ENCODE measurements at places on chromosomes 13 and 19.

- no peak for DNase-seq
Measured at GRCh38 chr13:83773961-83774360, 108.3 kb downstream of the SLITRK1 start.

DNA sequence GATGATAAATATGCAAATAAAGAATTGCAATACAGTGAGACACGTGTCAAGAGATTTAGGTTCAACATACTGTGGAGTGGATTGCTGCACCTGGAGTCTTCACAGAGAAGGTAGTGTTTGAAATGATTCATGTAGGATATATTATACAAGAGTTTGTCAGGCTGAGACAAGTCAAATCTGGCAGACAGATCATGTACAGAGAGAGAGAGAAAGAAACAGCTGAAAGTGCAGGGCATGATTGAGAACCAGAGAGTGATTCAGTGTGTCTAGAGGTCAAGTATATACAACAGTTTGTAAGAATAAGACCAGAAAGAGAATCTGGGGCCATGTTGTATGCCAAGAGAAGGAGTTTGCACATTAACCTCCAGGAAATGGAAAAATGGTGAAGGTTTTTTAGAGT, 2.1 kb upstream of the VWA8 start:
- no peak for DNase-seq

- no peak for DNase-seq
Measured at GRCh38 chr19:33175156-33175782, 18.9 kb upstream of the LRP3 start.

DNA sequence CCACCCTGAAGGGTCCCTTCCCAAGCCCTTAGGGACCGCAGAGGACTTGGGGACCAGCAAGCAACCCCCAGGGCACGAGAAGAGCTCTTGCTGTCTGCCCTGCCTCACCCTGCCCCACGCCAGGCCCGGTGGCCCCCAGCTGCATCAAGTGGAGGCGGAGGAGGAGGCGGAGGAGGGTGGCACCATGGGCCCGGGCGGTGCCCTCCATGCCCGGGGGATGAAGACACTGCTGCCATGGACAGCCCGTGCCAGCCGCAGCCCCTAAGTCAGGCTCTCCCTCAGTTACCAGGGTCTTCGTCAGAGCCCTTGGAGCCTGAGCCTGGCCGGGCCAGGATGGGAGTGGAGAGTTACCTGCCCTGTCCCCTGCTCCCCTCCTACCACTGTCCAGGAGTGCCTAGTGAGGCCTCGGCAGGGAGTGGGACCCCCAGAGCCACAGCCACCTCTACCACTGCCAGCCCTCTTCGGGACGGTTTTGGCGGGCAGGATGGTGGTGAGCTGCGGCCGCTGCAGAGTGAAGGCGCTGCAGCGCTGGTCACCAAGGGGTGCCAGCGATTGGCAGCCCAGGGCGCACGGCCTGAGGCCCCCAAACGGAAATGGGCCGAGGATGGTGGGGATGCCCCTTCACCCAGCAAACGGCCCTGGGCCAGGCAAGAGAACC, 1.5 kb downstream of the EGLN2 start:
- no peak for DNase-seq

DNA sequence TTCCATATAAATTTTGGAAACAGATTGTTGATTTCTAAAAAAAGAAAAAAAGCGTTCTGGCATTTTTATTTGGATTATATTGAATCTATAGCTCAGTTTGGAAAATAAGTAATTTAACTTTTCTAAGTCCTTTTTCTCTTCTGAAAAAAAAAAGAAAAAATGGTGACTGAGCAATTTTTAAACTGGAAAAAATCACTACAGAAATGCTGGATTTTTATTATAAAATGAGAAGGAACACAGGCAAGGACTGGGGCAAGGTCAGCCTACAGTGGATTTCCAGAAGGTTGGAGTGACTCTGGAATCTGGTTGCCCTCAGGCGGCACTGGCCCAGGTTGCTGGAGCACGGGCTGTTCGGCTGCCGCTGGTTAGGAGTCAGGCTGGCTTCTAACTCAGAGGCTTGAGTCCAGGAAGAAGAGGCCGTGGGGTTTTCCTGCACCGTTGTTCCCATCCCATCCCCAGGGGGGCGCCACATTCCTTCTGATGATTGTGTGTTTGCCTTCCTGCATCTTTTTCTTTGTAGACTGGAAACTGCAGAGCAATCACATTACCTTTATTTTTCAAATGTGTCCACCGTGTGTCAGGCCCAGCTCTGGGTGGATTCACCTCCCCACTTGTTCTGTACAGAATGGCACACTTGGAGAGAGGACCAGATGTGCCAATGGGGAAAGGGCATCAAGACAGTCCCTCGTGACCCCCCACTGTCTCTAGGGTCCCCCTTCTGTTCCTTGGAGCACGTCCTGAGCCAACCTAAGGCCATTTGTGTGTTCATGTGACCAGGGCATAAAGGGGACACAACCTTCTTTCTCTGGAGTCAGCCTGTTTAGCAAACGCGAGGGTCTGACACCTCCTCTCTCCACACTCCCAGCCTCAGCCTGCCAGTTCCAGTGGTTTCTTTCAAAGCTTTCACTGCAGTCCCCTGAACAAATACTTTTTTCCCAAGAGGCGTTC, 44.5 kb upstream of the GTF3A start:
- peak; percentile 64 for DNase-seq

DNA sequence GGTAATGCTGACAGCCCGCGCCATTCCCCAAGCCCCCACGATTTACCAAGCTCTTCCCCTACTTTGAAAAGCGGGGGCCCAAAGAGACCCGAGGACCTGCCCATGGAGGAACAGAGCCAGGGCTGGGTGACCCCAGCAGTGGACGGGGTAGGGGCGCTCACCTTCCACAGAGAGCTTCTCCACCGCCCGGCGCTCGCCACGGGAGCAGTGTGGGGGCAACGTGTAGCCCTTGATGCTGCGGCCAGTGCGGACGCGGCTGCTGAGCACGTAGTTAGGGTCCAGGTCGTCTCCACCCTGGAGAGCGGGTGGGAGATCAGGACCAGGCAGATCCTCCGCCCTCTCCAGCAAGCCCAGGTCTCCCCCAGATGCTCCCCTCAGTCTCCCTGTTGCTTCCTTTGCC, 7.4 kb downstream of the CKM start:
- DNase-seq, result no peak

DNA sequence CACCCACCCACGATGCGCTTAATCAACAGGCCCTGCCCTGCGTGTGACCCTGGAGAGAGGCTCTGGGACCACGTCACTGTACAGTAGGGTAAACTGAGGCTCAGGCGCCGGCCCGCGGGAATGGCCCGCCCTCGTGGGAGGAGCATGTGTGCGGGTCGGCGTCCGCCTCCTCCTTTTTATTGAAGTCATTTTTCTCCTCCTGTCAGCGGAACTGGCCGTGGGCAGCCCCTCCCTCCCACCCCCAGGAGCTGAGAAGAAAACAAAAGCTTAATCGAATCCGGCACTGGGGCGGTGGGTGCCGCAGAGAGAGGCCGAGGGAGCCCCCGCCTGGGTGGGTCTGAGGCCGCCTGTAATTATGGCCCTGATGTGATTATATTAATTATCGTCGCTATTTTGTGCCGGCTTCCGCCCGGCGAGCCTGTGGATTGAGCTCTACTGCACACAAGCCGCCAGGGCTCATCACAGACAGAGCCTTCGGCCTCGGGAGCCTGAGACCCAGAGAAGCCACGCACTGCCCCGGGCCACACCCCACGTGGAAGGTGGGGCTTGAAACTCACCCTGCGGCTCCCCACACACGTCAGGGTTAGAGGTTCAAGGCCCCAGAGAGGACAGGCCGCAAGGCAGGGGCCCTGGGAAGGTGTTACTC, 7.0 kb downstream of the C2CD4C start:
- DNase-seq, result no peak

DNA sequence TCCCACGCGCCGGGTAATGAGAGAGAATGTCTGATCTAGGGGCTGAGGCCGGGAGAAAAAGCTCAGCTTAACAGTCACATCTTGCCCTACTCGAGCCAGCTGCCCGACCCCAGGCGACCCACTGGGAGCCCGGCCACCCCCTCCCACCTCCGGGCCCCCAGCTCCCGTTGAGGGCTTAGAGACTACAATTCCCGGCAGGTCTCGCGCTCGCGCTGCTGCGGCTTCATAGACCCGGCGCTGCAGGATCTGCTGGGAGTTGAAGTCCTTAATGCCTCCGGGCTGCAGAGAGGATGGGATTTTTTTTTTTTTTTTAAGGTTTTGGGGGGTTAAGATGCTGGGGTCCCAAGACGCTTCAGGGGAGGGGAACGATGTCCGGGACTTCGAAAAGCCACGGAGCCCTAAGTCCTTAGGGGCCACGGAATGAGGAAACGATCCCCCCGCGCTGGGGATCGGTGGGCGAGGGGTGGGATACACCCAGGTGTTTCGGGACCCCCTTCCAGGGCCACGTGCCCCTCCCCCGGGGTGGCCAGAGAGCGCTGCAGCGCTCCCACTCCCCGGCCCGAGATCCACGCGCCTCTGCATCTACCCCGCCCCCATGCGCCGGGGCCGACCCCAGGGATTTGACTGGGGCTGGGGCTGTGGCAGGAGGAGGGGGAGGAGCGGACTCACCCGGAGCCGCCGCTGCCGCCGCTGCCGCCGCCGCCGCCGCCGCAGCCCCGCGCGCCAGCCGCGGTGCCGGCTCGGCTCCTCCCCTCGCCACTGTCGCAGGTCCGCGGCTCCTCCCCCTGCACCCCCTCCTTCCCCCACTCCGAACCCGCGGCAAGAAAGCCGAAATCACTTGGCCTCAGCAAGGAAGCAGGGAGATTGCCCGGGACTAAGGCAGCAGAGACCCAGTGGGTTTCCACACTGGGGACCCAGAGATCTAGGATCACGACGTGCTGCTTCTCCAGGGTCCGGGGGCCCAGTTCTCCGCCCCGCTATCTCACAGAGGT, at the start of gene SYT3:
TSS of gene SYT3 (minus strand) at position 761 of the 992 bp plus-strand sequence. CDS start 2,470 bp downstream, outside the sequence.
- no peak for DNase-seq

- no peak for DNase-seq
Measured at GRCh38 chr13:29439601-29440388, 155.7 kb downstream of the SLC7A1 start.

GRCh38 chr19:16076154-16076957, at the start of gene TPM4:
Gene TPM4, plus strand, starts transcription at chr19:16076495. Its CDS starts 71 bp downstream, at chr19:16076566.
- peak; percentile 90 for DNase-seq

DNA sequence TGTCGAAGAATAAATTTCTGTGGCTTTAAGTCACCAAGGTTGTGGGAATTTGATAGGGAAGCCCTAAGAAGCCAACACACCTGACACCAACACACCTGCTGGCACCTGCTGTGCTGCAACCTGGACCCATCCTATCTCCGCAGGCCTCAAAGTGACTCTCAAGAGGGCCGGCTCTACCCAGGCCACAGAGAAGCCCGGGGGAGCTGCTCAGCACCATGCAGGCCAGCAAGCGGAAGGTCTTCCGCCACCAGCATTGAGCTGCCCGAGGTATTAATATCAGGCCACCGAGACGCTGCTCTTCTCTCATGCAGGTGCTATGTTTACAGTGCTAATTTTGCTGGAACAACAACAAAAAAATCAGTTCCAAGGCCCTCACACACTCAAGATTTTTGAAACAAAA, 32.2 kb upstream of the CD33 start:
- DNase-seq, result no peak

DNA sequence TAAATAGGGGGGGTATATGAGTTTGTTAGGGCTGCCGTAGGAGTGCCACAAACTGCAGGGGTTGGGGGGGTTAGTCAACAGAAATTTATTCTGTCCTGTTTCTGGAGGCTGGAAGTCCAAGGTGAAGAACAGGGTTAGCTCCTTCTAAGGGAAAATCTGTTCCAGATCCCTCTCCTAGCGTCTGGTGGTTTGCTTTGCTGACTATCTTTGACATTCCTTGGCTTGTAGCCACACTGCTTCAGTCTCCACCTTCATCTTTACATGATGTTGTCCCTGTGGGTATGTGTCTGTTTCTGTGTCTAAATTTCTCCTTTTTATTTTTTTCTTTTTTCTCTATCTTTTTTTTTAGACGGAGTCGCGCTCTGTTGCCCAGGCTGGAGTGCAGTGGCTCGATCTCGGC, 8.1 kb upstream of the ICAM1 start:
- no peak for DNase-seq

- DNase-seq, result no peak
Measured at GRCh38 chr13:31896427-31896826, 135.1 kb upstream of the FRY start.

GRCh38 chr19:5676772-5677105, 3.6 kb downstream of the MICOS13 start:
- DNase-seq, result no peak

DNA sequence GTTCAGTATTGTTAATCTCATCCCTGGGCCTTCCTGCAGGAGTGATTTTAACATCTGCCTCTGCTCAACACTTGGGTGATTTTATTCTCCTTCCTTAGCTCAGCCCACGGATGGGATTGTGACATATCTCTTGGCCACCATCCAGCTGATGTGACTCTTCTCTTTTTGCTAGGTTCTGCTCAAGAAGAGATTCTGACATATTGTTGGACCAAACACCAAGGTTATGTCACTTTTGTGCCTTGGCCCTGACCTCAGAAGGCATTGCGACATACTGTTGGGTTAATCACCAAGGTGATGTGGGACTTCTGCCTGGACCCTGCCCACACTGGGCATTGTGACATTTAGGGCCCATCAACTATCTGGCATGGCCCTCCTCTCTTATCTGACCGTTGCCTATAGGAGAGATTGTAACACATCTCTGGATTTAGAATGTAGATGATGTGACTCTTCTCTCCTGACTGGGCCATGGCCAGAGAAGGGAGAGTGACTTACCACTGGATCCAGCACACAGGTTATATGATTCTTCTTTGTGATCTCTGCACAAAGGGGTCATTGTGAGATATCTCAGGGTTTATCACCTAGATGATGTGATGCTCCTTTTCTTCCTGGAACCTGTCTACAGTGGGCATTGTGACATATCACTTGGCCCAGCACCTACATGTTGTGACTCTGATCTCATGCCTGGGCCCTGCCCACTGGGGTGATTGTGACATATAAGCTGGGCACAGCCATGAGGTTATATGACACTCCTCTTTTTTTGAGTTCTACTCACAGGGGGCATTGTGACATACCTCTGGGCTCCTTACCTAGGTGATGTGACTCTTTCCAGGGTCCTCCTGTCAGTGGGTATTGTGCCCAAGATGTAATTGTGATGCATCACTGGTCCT, 88.8 kb downstream of the ZNF429 start:
- no peak for DNase-seq

DNA sequence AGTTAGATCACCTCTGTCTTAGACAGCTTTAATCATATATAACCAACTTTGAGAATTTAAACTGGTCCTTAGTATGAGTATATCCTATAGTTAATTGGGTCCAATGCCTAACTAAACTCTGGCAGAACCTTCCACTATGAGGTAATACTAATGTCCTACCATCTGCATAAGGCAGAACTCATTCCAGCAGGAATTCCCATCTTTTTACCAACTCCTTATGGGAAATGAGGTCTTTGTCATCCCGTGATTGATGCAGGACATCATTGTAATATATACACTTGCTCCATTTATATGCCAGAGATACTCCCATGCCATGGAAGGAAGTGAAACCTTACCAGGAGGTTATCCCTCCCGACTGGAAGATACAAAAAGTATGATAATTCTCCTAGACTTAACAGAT, 2.8 kb downstream of the KCTD4 start:
- DNase-seq, result no peak

- no peak for DNase-seq
Measured at GRCh38 chr19:5695649-5696195, 5.6 kb downstream of the RPL36 start.

DNA sequence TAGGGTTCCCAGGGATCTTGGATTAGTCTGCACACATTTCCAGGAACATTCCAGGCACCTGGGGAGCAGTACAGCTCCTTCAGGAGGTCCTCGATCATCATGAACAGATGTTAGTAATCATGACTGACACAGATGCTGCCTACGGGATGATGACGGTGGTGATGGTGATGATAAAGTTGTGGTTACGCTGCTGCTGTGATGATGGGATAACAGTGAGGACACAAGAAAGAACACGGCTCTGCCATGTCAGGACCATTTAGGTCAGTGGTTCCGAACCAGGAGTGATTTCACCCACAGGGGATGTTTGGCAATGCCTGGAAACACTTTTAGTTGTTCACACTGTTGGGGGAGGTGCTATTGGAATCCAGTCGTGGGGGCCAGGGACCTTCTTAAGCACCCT, 1193.0 kb downstream of the UQCRFS1 start:
- DNase-seq, result no peak
